ENCODE measurements at places on chromosomes 11 and 22.

GRCh38 chr11:93747122-93747521 is 5.7 kb downstream of the C11orf54 start:
- DNase-seq = no peak

DNA sequence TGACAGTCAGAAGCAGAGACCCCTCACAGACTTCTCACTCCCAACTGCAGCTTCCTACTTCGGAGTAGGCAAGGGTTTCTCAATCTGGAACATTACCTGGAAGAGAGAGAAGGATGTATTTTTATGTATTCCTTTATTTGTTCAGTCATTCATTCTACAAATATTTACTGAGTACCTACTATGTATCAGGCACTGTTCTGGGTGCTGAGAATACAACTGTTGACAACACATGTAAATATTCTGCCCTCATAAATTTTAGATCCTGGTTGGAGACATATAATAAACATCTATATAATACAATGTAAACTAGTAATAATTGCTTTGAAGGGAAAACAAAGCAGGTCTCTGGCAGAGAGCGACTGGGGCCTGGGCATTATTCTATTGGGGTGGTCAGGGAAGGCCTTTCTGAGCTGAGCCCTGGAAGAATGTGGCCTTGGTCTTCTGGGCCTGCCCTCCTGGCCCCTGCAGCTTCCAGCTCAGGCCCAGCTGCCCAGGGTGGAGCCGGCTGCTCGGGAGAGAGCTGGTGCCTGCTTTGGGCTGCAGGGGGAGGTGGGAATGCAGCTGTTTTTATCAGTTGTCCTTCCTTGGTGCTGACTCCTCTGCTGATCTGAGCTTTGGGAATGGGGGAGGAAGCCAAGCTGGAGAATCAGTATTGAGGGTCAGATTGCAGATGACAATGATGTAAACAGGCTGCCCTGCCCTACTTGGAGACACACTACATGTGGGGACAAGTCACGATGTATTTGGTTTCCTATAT is 46.8 kb downstream of the PKNOX2 start:
- no peak for DNase-seq

DNA sequence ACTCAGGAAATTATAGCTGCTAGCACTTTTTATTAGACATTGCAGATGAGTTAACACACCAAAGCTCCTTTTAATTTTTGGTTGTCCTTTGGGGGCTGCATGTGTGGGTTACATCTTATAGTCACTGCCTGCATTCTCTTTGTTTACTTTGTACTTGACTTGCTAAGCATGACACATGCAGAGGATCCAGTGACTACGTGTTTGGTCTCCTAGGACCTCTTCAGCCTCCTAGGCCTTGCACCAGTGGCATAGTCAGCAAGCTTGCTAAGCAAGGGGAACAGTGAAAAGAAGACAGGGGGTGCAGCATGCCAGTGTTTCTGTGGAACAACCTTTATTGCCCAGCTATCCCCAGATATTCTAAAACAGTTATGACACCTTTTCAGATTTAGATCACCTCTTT is 108.2 kb downstream of the PAX6 start:
- DNase-seq = no peak

DNA sequence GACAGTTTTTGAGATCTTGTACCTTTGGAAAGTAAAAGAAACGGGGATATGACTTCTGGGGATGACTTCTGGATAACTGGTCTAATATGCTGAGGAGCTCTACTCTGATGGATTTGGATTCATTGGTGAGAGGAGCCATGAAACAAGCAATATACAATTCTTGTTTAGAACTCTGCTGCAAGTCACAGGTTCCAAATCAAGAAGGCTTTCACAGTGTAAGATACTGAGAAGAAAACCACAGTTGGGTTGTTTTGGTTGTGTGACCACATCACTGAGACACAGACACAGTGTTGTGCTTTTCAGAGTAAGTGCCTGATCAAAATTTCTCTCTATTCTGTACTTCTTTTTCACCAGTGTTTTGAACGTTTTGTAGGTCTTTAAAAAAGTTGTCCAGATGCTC is 13.1 kb upstream of the UCP2 start:
- no peak for DNase-seq

DNA sequence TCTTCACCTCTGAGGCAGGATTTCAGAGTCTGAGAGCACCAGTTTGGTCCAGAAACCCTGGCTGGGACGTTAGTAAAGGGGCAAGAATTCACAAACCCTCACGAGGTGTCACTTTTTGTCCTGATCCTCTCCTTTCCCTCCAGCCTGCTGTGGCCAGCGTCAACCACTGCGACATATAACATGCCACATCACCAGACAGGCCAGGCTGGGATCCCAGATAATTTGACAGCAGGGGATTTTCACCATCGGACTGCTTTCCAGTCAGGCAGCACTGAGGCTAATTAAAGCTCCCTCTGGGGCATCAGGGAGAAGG is 36.8 kb upstream of the RBFOX2 start:
- DNase-seq = no peak

DNA sequence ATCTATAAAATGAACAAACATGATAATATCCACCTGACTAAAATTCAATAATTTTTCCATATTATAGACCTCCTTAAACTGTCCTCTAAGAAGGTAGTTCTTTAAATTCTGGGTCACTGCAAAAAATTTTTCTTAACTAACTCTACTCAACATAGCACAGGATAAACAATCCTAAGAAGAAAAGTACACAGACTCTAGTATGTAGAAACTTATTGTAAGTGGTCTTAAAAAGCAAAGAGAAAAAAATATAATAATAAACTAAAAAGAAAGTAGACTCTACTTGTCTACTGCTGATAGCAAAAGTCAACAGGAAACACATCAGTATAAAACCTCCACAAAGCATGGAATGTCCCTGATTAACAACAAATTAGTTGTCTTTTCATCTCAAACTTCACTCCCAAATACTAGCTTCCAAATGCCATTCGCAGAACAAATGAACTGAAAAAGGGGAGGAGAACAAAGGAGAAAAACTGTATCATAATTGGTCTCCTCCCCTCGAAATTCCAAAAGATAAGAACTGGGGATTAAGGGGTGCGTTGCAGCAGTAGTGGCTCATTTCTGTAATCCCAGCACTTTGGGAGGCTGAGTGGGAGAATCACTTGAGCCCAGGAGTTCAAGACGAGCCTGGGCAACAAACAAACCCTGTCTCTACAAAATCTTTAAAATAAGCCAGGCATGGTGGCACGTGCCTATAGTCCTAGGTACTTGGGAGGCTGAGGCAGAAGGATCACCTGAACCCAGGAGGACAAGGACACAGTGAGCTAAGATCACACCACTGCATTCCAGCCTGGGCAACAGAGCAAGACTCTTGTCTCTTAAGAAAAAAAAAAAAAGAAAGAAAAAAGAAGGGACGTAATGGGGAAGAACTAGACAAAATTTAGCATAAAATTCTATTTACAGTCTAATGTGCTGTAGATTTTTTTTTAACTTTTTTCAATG is 6.5 kb downstream of the FCHSD2 start:
- DNase-seq = no peak

- no peak for DNase-seq
These were observed 41.8 kb downstream of the GDPD4 start for GRCh38 chr11:77259641-77260040.

GRCh38 chr11:86151174-86152005 is 82.5 kb upstream of the PICALM start:
- no peak for DNase-seq

- no peak for DNase-seq
These were observed 207.6 kb downstream of the MIAT start for GRCh38 chr22:26865021-26865420.

- DNase-seq = no peak
These were observed 274.4 kb downstream of the BLID start for GRCh38 chr11:121841487-121842191.

- DNase-seq = no peak
These were observed 107.4 kb downstream of the SEZ6L start for GRCh38 chr22:26276529-26277160.

- no peak for DNase-seq
These were observed 5.1 kb downstream of the CASTOR1 start for GRCh38 chr22:30284172-30284571.

GRCh38 chr22:30038219-30038618 is 42.0 kb upstream of the HORMAD2 start:
- no peak for DNase-seq

GRCh38 chr11:16126362-16126761 is 230.0 kb downstream of the SOX6 start:
- DNase-seq = no peak

Data from stimulated activated CD8-positive, alpha-beta memory T cell treated with anti-CD3 and anti-CD28 coated beads, Interleukin-15, amount 100 ng/mL, for 48 hours (primary cell).